Stimulated activated CD8-positive, alpha-beta memory T cell treated with anti-CD3 and anti-CD28 coated beads, Interleukin-15, amount 100 ng/mL, for 48 hours (primary cell): ENCODE measurements at places on chromosomes 6 and 20.

- DNase-seq: no peak
Observed at GRCh38 chr20:20536240-20536933, 168.5 kb downstream of the INSM1 start.

DNA sequence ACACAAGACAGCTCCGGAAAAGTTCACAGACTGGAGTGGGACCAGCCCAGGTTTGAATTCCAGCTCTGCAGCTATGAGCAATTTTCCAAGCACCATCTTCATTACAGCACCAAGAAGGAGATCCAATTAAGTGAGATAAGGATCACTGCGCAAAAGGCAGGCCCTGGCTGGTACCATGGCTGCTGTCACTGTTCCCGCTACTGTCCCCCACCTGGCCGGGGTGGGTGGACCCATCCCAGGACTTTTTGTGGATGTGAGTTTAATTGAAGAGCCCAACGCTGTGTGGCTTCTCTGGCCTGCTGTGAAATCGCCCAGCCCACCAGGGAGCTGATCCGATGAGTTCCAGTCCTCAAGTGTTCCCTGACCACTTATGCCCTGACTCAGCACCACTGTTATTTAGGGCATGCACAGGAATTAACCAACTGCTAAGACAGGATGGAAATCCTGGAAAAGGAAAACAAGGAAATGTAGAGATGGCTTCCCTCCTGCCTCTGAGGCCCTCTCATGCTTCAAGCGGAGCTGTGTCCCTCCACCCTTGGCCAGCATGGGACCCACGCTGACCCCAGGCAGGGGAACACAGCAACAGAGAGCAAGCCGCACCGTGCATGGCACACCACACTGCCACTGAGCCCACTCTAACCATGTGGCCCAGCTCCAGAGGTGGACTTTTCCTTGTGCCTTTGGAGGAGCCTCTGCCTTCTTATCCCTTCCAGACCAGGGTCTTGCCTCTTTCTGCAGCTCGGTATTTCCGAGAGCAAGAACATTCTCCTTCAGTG lies 150.0 kb upstream of the CST7 start:
- DNase-seq: no peak

GRCh38 chr20:50624351-50625016 lies 66.9 kb downstream of the RIPOR3 start:
- DNase-seq: no peak

- no peak for DNase-seq
Observed at GRCh38 chr6:154613137-154613676, 102.7 kb upstream of the CNKSR3 start.

DNA sequence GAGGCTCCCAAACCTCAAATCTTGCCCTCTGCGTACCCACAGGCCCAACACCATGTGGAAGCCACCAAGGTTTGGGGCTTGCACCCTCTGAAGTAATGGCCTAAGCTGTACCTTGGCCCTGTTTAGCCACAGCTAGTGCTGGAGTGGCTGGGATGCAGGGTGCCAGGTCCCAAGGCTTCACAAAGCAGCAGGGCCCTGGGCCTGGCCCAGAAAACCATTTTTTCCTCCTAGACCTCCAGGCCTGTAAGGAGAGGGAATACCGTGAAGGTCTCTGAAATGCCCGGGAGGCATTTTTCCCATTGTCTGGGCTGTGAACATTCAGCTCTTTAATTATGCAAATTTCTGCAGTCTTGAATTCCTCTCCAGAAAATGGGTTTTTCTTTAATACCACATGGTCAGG lies 223.7 kb upstream of the CCN2 start:
- no peak for DNase-seq

GRCh38 chr20:63080811-63081210 lies 74.0 kb upstream of the BHLHE23 start:
- no peak for DNase-seq

DNA sequence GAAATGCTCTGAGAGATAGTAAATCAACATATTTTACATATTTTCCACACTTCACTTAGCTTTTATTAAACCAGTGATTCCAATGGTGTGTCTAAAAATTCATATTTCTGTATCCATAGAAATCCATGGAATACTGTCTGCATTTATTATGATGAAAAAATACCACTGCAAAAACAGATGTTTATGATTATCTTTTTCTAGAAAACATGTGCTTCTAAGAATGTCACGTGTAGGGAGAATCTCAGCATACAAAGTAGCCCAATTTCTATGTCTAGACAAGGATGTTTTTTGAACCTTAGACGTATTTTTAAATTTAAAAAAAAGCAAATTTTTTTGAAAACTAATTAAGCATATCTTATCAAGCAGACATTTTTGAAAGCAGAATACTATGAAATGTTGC lies 622.4 kb downstream of the TENT5A start:
- no peak for DNase-seq

GRCh38 chr20:25863536-25864325 lies 167.1 kb upstream of the ZNF337 start:
- no peak for DNase-seq

DNA sequence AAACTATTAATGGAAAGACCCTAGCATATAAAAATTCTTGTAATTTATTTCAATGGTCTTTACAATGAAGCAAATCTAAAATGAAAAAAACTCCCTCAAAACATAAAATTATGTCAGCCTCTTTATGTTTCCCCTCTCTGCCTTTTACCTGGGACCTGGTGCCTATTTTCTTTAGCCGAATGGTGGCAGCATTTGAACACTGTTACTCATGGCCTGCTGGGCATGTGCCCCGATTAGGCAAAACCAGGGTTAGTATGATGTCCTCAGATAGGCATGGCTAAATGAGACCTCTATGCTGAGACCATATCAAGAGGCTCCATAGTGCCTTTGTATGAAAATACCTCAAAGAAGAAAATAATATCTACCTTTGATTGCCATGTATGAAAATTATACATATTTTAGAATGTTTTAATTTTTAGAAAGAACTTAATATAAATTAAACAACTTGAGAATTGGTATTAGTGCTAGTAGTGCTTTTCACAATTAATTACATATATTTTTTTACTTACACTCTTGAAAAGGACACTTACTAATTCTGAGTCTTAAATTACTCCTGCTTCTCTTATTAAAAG lies 22.5 kb upstream of the C6orf58 start:
- peak; percentile 2 for DNase-seq

DNA sequence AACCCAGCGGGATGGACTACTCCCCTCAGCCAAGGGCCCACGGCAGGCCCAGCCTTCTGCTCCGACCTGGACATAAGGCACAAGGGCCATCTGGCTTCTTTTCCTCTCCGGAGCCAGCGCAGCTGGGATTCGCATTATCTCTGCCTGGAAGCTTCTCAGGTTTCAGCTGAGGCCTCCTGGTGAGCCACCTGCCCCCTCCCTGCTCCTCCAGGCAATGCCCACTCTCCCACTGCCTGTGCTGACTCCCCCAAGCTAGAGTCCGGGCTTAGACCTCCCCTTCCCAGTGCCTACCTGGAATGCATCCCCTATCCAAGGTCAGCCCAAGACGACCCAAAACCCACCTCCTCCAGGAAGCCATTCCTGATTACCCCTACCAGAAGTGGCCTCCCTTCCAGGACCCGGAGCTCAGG lies 60.7 kb downstream of the EZR start:
- no peak for DNase-seq

DNA sequence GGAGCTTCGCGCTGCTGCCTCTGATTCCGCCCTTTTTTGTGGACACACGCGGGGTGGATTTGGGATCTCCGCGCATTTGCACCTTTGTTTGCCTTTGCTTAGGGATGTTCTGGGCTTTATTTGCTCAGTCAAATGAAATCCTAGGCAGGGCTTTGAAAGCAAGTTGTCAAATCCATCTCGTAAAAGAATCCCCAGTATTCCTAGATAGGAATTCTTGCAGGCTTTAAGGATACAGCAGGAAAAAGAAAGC lies 453 bp downstream of the CEP57L1 start:
- no peak for DNase-seq

GRCh38 chr6:27593200-27593818 lies 120.4 kb upstream of the ZNF184 start:
- DNase-seq: no peak

DNA sequence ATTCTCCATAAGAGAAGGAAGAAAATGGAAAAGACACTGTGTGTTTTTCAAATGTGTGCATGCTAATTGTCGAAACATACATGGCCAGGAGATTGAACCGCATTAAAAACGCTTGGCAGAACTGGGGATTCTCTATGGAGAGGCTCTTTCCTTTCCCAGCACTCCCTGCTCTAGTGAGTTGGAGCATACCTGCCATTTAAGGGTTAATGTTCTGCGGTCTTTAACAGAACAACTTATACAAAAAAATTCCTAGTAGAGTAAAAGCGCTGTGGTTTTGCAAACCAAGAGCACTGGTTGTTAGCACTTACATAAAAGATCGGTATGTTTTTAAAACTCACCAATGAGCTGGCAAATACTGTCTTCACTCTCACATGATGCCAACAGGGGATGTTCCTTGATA lies 1.5 kb downstream of the TAGAP start:
- no peak for DNase-seq

DNA sequence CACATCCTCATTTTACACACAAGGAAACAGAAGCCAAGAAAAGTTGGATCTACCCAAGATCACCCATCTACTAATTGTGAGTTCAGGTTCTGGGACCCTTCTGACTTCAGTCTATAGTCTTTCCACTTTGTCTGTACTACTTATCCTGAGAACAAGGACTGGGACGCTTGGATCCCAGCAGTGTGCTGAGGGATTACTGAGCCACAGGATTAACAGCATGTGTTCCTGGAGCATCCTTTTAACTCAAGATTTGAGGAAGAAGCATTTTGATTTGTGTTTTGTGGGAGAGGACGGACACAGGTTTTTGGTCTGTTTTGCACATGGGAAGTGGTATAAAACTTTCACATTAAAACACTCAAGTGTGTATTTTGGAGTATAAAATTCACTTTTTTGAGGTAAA lies 4.4 kb downstream of the ENPP4 start:
- no peak for DNase-seq

- DNase-seq: no peak
Observed at GRCh38 chr20:24703284-24703610, 233.8 kb downstream of the SYNDIG1 start.

GRCh38 chr20:51563486-51564332 lies 21.2 kb upstream of the NFATC2 start:
- DNase-seq: no peak

DNA sequence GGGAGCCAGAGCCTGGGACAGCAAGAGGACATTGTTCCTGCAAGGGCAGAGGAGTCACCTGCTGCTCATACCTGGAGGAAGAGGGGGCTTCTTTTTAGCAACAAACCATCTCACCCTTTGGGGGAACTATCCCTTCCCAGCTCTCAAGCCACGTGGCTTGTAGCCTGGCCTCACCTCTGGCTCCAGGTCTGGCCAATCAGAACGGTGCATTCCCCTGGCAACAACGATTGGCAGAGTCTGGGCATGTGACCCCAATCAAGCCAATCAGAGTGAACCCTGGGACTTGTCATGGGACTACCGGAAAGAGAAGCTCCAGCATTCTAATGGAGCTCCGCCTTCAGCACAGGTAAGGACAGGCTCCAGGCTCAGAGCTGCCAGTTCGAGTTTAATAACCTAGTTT lies 33.6 kb downstream of the KCNB1 start:
- no peak for DNase-seq

- no peak for DNase-seq
Observed at GRCh38 chr6:7821426-7821825, 89.2 kb downstream of the TXNDC5 start.

- DNase-seq: no peak
Observed at GRCh38 chr6:121158438-121158837, 175.8 kb downstream of the TBC1D32 start.

DNA sequence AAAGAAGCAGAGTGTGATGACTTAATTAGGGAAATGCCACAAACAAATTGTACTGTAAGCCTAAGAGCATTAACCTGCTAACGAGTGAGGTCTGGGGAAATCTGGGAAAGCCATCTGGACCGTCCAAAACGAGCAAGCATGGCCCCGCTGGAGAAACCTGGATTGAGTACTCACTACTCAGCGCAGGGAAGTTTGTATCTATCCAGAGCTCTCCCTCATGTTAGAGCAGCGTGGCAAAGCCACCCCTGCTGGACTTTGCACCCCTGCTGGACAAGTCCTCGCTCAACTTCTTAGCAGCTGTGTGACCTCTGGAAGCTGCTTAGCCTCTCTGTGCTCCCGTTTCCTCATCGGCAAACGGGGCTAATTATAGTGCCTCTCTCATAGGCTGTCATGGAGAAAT lies 37.3 kb downstream of the PSMG4 start:
- no peak for DNase-seq

- peak; percentile 41 for DNase-seq
Observed at GRCh38 chr20:4666001-4666479, 55.7 kb upstream of the PRND start.

- DNase-seq: no peak
Observed at GRCh38 chr6:151627689-151628444, 134.1 kb downstream of the CCDC170 start.

- DNase-seq: peak; percentile 46
Observed at GRCh38 chr20:50588034-50588736, 78.0 kb downstream of the PTPN1 start.

GRCh38 chr20:53495398-53496092 lies 98.1 kb downstream of the ZNF217 start:
- no peak for DNase-seq

DNA sequence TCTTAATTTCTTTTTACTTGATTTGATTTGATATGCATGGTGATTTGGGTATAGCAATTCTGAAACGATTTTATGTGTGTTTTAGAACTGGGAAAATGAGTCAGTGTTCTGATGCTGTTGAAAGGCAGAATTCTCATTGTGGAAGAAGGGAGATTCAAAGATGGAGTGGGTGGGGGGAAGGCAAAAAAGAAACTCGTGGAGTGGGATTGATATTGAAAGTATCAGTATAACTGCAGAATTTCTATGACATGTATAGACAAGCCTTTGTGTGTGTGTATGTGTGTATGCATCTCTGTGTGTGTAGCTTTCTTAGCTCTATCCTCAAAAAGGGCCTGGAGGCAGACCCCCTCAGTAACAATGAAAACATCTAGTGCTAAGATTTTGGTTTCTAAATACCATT lies 184.3 kb upstream of the OLIG3 start:
- no peak for DNase-seq

- DNase-seq: no peak
Observed at GRCh38 chr20:47606414-47606982, 104.8 kb downstream of the NCOA3 start.
